Endothelial cell of umbilical vein (primary cell): ENCODE measurements at places on chromosomes 4 and X. TPM values are rescaled to one million over a fixed set of nuclear protein-coding genes. Genes with fewer than 3 reads are reported as not detected.

DNA sequence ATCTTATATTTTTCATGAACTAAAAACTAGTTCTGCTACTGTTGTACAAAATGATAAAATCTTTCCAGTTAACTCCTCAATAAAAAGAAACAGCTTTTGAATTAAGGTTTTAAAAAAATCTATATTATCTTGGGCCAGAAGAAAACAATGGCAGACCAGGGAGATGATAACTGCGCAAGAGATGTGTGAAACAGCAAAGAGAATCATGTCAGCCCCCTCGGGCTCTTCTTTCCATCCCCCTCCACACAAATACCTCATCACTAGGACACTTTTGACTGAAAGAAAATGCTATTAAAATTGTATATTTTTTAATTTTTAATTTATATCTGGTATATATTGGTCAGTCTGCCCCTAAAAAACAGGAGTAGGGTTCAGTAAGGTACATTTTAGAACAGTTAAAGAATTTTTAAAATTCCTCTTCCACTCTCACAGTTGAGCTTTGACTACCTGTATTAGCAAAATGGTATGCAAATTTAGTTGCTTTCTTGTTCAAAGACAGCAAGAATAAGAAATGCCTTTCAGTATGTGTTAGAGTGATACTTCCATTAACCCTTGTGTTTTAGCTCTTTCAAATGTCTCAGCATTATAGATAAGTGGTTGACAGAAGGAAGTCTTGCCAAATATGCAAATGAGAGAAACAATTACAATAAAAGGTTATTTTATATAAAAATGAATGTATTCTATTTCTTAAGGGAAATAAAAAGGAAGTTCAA, 36.4 kb upstream of the LCORL start:
- no peaks in the 10 kb centered on the region for H3K27me3 ChIP-seq
- no peak overlapping the region for H3K27ac ChIP-seq
- no peak for DNase-seq
- no peaks in the 10 kb centered on the region for H3K36me3 ChIP-seq

DNA sequence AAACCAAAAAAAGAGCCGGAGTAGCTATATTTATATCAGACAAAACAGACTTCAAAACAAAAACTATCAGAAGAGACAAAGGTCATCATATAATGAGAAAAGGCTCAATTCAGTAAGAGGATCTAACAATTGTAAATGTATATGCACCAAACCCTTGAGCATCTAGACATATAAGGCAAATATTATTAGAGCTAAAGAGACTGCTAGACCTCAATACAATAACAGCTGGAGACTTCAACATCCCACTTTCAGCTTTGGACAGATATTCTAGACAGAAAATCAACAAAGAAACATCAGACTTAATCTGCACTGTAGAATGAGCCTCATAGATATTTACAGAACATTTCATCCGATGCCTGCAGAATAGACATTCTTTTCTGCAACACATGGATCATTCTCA, 4.8 kb upstream of the PROM1 start:
- no peaks in the 10 kb centered on the region for H3K4me1 ChIP-seq
- no peak for DNase-seq
- no peak overlapping the region for H3K27ac ChIP-seq
- no peak overlapping the region for H3K4me3 ChIP-seq
- H3K36me3 ChIP-seq = no peaks in the 10 kb centered on the region

Gene SHOX
- total RNA-seq = not detected in 2 replicates

Gene SPARCL1
- not detected in 2 replicates for total RNA-seq

GRCh38 chrX:16222151-16222550, 54.9 kb downstream of the MAGEB17 start:
- no peak for DNase-seq
- H3K27me3 ChIP-seq = no peaks in the 10 kb centered on the region
- no peaks in the 10 kb centered on the region for H3K36me3 ChIP-seq
- no peaks in the 10 kb centered on the region for H3K4me1 ChIP-seq
